Psoas muscle (tissue), 8 donors: ENCODE measurements at places on chromosomes 4 and X. TPM values are rescaled to one million over a fixed set of nuclear protein-coding genes. Genes with fewer than 3 reads are reported as not detected.

The PNCK gene
- 0.79 TPM for total RNA-seq

The KLF8 gene
- total RNA-seq, result 5.0 TPM

The CTPS2 gene
- total RNA-seq, result 2.5 TPM

The SHROOM2 gene
- 0.34 TPM for total RNA-seq

DNA sequence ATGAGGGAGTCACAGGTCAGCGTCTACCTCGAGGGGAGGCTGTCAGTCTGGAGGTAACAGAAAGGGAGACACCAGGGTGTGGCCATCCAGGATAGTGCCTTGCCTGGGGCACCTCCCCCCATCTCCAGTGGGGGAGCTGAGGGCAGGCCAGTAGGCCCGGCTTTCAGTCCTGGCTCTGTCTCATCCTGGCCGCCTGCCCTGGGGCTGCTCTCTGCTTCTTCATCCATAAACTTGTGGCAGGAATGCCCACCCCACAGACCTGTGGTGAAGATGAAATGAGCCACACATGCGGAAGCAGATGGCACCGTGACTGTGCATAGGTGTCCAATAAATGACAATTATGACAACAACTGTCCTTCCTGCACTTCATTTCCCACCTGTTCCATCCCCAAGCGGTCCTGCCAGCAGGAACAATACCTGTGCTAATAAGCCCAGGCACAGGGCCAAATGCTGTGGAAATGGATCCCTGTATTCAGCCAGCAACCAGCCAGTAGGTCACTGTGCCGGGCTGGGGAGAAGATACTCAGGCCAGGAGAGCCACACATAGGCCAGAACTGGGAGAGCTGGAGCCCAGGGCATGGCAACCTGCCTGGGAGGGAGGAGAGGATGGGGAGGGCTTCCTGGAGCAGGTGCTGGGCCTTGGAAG is 30.2 kb downstream of the TRO start:
- no peaks in the 10 kb centered on the region for H3K27me3 ChIP-seq
- peaks cover 7% of the 10 kb centered on the region for H3K36me3 ChIP-seq
- DNase-seq, result no peak
- H3K4me3 ChIP-seq, result no peak overlapping the region

DNA sequence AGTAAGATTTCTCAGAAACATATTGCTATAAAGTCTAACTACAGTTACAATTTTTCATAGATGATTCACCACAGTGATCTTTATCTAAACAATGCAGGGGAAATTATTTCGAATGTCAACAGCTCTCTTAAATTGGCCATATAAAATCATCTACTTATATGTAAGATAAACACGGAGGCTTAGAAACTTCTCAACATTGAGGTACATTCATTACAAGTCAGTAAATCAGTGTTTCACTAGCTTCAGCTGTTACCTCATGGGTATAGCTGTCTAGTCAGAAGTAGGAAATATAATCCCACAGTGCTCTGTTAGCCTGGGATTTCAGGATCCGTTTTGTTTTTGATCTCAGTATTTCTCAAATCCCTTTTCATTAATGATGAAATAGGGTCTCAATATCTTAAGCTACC is 43.2 kb downstream of the PCDH7 start:
- H3K27ac ChIP-seq, result no peak overlapping the region
- H3K4me3 ChIP-seq, result no peak overlapping the region
- no peak for DNase-seq
- H3K4me1 ChIP-seq, result no peaks in the 10 kb centered on the region

DNA sequence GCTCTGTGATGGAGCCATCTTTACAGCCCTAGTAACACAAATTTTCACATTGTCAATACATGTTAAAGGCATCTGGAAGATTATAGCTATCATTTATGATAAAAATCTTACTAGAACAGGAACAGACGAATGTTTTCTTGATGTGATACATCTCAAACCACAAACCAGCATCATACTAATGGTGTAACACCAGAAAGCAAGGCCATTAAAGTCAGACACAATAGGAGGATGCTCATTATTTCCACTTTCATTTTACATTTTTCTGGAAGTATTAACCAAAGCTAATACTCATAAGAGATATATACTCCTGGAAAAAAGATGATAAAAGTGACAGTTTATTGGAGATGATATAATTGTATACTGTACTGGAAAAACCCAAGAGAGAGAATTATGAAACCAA is 5.3 kb downstream of the AKAP14 start:
- no peaks in the 10 kb centered on the region for H3K4me1 ChIP-seq
- no peak overlapping the region for H3K27ac ChIP-seq
- DNase-seq, result no peak
- H3K36me3 ChIP-seq, result no peaks in the 10 kb centered on the region
- peaks cover 2% of the 10 kb centered on the region for H3K27me3 ChIP-seq

- H3K27me3 ChIP-seq, result no peaks in the 10 kb centered on the region
- no peak for DNase-seq
- no peaks in the 10 kb centered on the region for H3K4me1 ChIP-seq
- H3K27ac ChIP-seq, result no peak overlapping the region
- no peak overlapping the region for H3K4me3 ChIP-seq
Measured at GRCh38 chrX:119251386-119251785, 15.3 kb downstream of the PGRMC1 start.

DNA sequence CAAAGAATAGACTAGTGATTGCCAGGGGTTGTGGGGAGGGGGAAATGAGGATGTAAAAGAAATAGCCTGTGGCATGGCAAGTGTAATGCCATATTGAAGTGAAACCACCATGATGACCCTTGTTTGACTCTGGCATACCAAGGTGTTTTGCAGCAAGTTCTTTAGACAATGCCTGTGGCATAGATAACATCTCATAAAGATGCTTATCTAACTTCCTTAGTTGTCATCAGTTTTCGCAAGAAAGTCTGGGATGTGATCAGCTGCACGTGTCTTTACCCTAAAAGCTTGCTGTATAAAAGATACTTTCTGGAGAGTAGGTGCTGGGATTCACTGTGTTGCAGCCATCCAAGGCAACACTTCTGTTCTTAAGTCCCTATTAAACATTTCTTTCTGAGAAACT is 176.1 kb upstream of the MAGEB16 start:
- no peak overlapping the region for H3K27ac ChIP-seq
- H3K36me3 ChIP-seq, result no peaks in the 10 kb centered on the region
- no peak for DNase-seq
- no peaks in the 10 kb centered on the region for H3K4me1 ChIP-seq
- H3K27me3 ChIP-seq, result no peaks in the 10 kb centered on the region
